ENCODE measurements at places on chromosomes 1 and 21.

- no peak for DNase-seq
Measured at GRCh38 chr1:183832459-183832858, 27.5 kb downstream of the RGL1 start.

DNA sequence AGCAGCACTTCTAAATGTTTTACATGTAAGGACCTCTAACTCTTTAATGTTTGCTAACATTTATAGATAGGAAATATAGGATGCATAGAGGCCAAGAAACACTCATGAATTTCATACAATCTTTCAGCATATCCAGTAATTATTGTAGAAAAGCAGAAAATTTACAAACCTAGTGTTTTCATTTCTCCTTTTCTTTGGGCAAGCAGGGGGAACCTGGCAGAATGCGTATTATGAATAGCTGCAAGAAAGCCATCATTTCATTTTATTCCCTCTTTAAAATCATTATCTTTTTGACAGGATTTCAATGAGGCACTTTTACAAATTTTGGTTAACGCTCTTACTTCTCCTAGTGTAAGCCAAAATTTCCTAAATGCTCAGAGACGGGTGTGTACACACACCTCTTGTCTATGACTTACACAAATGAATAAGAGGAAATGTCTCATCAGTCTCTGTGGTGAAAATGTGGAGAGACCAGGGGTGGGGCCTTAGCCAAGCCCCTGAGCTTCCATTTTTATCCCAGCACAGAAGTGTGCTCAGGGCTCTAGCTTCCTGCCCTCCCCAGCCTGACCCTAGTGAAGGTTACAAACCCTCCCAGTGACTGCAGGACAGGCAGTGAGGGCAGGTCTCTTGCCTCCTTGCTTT, 91.6 kb downstream of the LRRC8C start:
- DNase-seq: no peak

GRCh38 chr1:64396817-64397216, 73.1 kb upstream of the CACHD1 start:
- DNase-seq: no peak

DNA sequence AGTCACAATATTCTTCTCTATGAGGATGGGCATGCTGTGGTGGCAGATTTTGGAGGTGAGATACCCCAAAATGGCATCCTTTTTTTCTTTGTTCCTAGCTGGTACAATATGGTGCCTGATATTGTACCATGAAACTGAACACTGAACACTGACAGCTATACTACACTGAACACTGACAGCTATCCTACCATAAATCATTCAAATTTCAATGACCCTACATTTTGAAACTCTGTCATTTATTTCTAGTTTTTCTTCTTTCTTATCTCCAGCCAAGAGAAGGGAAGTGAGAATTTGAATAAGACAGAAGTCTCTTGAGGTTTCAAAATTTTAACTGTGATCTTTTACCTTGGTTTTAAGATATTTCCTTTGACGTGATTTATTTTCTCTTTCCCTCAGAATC, 76.3 kb downstream of the LRRC53 start:
- no peak for DNase-seq

DNA sequence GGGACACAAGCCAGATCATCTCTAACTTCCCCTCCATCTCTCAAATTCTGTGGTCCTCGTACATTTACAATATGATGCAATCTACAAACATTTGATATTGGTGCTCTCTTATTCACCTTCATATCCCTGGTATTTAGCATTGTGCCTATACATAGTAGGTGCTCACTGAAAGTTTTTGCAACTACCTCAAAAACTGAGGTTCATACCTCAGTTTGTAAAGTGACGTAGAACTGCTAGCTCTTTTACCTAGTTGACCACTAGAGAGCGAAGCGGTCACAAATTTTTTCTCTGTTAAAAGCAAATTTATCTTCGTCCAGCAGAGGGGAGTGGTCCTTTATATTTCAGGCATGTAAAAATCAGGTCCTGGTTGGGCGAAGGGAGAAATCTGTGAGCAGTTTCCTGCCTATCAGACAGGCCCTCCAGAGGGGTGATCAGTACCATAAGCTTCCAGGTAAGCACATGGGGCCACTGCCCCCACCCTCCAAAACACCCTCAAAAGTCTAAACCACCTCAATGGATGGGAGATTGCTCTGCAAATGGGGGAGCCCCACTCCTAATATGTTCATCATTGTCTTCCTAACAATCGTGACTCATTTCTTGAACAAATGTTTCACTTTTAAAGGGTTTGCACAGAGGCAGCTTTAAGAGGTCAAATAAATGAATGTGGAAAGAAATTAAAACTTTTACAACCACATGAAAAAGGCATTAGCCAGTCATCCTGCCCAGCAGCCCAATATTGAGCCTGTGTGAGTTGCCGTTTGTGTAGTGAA, 10.6 kb upstream of the HLCS start:
- DNase-seq: no peak

DNA sequence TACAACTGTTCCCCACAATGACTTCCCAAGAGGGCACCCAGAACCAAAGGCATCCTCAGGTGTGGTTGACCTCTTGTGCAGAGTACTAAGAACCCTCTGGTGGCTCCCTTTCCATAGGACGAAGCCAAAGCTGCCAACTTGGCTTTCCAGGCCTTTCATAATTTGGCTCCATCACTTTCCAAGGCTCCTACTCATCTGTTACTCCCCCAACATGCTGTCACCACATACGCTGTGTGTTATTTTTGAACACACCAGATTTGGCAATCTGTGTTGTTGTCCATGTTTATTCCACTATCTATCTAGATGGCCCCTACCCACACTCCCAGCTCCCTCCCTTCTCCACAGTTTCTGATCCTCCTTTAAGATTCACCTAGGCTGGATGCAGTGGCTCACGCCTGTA, 10.2 kb upstream of the NKAIN1 start:
- no peak for DNase-seq

DNA sequence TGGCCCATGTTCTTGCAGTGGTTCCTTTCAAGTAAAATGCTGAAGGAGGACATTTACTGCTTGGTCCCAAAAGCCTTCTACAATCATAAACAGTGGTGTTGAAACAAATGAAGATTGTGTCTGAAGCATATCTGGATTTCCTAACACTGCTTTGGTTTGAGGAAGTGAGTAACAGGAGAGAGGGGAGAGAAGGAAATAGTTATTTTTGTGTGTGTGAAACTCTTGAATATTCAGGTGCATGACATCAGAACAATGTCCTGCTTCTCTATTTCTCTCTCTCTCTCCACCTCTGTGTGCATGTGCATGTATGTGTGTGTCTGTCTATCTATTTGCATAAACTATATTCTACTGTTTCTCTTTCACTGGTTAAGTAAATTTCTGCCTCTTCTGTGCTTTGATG, 61.4 kb upstream of the TNFSF18 start:
- no peak for DNase-seq

GRCh38 chr21:19458295-19458694, 1054.7 kb upstream of the TMPRSS15 start:
- no peak for DNase-seq

DNA sequence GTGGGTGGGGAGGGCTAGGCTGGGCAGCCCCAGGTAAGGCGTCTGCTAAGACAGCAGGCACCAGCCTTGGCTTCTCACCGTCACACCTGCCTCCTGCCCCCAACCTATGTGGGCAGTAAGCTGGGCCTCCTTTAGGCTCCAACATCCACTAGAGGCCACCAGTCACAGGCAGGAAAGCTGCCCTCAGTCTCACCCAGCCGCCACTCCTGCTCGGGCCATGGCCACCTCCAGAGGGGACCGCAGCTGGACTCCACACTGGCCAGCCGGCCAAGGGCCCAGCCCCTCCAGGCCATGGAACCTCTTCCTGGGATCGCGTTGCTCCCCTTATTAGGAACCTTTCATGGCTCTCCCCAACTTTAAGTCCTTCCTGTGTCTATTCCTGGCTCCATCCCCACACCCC, 74.5 kb downstream of the MRPL37 start:
- DNase-seq: no peak

- no peak for DNase-seq
Measured at GRCh38 chr1:19621274-19621950, 22.7 kb upstream of the NBL1 start.
